ENCODE measurements at places on chromosomes 3 and 15.

DNA sequence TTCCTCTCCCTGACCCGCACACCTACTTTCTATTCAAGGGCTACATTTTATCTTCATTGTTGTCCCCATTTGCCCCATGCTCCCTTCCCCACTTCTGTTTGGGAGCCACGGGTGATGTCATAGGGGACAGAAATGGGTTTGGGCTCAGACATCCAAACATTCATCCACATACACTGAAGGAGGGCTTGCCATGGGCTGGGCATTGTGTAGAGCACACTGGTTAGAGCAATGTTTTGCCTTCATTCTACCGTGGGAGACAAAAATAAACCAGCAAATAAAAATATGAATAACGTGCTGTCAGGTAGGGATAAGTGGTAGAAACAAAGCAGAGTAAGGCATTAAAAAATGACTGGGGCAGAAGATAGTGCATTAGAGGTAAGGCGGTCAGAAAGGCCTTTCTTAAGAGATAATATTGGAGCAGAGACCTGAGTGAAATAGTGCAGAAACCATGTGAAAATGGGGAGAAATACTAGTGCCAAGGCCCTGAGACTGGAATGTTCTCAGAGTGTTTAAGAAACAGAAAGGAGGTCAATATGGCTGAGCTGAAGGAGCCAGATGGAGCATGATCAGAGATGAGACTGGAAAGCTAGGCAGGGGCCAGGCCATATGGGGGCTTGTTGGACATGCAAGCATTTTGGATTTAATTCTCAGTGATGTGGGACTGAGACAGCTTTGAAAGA, 40.9 kb upstream of the CLSTN2 start:
- DNase-seq, result no peak

GRCh38 chr3:171827836-171828458, 15.2 kb upstream of the TMEM212 start:
- no peak for DNase-seq

DNA sequence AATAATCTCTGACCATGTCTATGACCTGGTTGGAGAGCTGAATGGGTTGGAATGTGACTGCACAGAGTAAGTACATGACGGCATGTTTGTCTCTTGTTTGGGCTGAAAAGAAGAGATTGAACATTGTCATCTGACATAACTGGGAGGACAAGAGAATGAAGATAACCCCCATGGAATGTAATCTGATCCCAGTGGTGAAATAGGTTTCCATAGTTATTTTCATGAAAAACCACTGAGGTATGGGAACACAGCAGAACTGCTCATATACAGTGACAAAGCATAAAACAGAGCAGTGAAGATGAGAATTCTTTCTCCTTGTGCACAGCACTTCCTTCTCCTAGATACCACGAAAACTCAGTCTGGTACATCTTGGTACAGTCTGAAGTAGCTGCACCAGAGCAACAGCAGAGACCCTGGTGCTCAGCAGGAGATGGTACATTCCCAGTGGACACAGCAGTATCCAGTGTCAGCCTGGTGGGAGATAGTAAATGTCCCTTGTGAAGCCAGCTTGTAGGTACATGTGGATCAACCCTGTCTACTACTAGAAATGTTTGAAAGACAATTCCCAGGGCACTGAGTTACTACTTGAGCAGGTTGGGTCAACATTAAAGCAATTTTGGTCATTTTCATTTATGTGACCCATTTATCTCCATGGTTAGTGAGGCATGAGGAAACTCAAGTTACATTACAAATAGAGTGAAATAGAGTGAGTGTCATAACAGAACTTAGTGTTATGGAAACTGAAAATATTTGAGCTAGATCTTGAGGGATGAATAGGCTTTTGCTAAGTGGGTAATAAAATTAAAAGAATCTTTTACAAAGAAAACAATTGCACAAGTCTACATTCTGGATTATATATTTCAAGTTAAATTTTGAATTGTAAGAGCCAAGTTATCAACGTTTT, 178.3 kb downstream of the SUCNR1 start:
- DNase-seq, result no peak

- DNase-seq, result peak; percentile 87
Observed at GRCh38 chr15:75202251-75203016, 752 bp downstream of the C15orf39 start.

GRCh38 chr3:117606866-117607265, 897.3 kb downstream of the TUSC7 start:
- no peak for DNase-seq

DNA sequence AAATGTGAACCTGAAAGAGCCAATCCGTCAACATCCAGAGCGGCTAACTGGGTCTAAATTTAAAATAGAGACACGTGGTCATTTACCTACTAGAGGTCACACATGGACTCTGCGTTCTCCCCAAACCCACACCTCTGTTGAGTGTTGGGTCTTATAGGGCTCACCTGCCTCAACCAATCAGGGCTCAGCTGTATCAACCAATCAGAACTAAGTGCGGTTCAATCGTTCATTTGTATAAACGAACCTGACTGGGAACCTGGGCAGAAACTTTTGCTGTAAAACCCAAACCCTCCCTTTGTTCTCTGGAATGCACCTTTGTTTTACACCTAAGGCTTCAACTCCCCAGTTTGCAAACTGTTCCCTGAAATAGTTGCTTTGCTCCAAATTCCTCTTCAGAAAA, 8.9 kb downstream of the DNAAF4 start:
- no peak for DNase-seq

- no peak for DNase-seq
Observed at GRCh38 chr3:64651741-64652241, 36.0 kb downstream of the ADAMTS9 start.

DNA sequence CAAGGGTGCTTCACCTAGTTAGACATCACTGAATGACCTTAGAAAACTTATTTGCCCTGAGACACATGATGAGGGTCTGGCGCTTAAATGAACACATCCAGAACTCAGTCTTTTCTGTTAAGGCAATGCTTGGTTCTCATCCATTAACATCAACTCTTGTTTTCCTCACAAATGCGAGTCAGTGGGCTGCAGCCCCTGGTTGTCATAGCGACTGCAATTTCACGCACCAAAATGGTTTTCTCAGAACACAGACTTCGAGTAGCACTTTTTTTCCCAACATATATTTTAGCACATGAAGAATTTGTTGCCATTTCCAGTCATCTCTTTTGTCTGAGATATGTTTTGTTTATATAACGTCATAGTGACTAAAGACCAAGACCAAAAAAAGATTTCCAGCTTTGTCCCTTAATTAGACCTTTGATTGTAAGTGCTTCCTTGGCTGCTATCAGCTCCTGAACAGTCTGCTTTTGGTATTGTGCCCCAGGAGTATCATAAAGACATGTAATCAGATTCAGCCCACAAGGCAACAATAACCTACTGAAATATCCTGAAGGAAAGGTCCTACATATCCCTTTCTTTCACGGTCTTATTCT, 68.5 kb downstream of the GPR176 start:
- DNase-seq, result no peak

DNA sequence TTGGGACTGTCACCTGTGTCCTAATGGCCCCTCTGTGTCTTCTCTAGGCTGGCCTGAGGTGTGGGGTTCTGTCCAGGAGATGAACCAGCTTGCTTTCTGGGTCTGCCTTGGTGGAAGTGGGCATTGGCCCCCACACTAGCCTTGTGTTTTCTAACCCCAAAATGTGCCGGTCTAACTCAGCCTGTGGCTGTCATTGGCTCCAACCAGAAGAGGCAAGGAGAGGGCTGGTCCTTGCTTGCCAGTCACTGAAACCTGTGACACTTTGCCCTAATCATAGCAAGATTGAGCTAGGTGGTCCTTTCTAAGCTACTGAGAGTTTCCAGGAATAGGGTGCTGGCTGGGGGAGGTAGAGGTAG, 2.2 kb downstream of the C15orf39 start:
- DNase-seq, result no peak

DNA sequence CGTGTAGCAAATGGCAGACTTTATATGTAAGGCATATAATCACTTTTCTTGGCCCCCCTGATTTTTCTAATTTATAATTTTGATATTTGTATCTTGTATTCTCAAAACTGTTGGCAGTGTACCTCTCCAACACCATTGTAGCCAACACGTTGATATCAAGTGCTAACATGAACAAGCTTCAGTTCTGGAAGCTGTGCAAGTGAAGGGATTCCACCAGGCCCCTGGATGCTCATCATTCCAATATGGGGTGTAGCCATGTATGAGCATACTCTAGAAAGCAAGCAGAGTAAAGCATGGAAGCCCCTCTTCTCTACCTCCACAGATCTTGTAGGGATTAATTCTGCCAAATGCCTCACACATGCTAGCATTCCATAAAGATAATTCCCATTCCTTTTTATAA, 211.3 kb downstream of the MYRIP start:
- DNase-seq, result no peak

DNA sequence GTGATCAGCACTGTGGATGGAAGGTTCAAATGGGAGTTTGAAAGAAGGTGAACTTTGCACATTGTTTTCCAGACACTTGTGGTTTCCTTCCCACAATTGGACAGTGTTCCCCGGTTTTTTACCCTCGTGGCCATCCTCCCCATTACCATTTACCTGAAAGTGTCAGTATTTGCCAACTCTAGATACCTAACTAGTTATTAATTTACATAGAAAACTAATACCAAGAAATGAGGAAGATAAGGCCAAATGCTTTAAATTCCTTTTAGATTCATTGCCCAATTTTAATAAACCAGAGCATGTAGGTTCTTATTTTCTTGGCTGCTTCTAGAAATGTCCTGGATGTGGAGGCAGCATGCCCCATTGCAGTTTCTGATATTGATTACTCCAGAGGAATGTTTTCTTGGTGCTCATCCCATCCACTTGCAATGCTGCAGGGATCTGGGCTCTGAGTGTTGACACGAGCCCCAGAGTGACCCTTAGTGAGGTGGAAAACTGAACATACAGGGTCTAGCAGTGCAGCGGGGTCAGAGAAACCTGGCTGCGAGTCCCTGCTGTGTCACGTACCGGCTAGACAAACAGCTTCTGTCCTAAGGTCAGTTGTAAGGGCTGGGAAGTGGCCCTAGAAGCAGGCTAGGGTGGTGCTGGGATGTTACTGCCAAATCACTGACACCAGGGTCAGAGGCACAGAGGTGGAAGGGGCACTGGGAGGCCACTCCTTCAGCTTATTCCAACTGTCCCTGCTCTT, 23.5 kb downstream of the LSM3 start:
- DNase-seq, result no peak

GRCh38 chr15:49361370-49361769, 61.7 kb upstream of the FGF7 start:
- no peak for DNase-seq

- DNase-seq, result no peak
Observed at GRCh38 chr3:42071904-42072812, 19.0 kb upstream of the TRAK1 start.

GRCh38 chr3:6791161-6791560, 69.8 kb upstream of the GRM7 start:
- no peak for DNase-seq

DNA sequence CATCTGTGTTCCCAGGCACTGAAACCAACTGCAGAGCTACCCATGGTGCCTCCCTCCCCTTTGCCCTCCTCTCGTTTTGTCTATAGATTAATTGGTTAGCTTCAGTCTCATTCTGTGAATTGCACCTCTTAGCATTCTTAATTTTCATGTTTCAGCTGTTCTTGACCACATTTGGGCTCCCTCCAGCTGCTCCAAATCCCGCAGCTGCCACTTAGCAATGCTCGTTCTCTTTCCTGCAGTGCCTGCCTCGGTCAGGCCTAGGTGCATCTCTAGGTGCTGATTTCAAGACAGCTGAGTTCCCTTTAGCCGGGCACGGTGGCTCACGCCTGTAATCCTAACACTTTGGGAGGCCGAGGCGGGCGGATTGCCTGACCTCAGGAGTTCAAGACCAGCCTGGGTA, 47.0 kb upstream of the SMAD3 start:
- DNase-seq, result no peak

- DNase-seq, result no peak
Observed at GRCh38 chr3:166510382-166510781, 673.2 kb upstream of the BCHE start.

GRCh38 chr3:110881069-110881468, 190.5 kb upstream of the NECTIN3 start:
- no peak for DNase-seq

DNA sequence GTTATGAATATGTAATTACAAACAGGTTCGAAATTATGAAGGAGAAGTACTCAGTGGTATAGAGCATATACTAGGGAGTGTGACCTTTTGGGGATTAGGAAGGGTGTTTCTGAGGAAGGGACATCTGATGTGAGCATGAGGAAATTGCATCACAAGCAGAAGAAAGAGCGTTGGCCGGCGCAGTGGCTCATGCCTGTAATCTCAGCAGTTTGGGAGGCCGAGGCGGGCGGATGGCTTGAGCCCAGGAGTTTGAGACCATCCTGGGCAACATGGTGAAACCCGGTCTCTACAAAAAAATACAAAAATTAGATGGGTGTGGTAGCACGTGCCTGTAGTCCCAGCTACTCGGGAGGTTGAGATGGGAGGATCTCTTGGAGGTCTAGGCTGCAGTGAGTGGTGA, 6.9 kb downstream of the CMTM7 start:
- no peak for DNase-seq

GRCh38 chr3:41882956-41883355, 78.9 kb downstream of the ULK4 start:
- no peak for DNase-seq

DNA sequence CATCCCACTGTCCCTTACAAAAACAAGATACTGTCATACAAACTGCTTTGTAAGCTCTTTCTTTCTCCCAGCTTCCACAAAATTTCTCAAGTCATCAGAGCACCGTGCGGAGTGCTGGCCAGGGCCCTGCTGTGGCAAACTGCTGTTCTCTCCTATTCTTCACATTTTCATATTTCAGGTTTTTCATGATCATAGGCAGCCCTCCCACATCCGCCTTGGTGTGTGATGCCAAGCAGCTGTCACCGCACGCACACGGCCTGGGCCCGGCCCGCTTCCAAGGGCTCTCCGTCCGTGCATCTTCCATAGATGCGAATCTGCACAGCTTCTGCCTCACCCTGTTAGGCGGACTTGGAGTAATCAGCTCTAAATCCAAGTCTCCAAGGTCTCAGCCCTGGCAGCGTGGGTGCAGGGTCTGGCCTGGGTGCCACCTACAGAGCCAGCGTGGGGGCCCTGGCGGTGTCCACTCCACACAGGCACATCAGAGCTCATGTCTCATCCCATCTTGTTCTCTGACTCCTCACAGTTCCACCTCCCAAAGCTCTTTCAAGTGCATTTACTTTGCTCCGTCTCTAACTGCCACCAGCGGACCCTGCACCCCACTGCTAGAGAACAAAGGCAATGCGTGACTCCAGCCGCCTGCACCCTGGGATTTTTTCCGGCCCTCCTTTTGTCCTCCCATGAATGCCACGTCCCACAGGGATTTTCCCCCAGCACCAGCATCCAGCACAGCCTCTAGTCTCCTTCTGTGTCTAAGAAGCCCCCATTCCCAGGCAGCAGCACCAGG, 27.2 kb downstream of the CYFIP1 start:
- DNase-seq, result no peak

- DNase-seq, result no peak
Observed at GRCh38 chr15:98000249-98001203, 40.0 kb downstream of the ARRDC4 start.

- no peak for DNase-seq
Observed at GRCh38 chr3:187858041-187858440, 112.8 kb upstream of the BCL6 start.

DNA sequence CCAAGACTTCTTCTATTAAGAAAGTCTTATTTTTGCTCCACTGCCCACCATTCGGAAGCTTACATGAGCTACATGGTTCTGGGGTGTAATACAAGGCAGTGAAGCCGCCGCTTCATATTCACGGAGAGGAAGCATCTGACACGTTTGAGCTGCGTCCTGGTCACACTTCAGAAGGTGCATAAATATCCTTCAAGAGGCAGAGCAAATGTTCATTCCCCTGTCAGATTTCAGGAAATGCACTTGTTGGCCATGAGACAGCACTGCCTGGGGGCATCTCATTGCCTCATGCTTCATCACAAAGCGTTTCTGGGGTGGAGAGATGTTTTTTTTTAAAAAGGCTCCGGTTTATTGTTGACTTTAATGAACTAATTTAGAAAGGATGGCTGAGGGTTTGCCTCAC, 119.9 kb downstream of the CADPS start:
- DNase-seq, result no peak

Measured in central memory CD4-positive, alpha-beta T cell (primary cell).